ENCODE measurements at places on chromosomes 5 and 9.

DNA sequence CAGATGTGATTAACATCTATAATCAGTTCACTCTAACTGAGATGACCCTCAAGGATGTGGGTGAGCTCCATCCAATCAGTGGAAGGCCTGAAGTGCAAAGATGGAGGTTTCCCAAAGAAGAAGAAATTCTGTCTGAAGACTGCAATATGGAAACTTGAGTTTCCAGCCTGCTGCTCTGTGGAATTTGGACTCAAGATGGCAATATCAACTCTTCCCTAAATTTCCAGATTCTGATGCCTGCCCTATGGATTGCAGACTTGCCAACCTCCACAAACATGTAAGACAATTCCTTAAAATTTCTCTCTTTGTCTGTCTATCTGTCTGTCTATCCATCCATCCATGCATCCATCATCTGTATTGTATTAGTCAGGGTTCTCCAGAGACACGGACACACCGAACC, 85.9 kb downstream of the ICE1 start:
- DNase-seq, result no peak

GRCh38 chr9:106862110-106862820, 701 bp upstream of the ZNF462 start:
- DNase-seq, result peak; percentile 55

DNA sequence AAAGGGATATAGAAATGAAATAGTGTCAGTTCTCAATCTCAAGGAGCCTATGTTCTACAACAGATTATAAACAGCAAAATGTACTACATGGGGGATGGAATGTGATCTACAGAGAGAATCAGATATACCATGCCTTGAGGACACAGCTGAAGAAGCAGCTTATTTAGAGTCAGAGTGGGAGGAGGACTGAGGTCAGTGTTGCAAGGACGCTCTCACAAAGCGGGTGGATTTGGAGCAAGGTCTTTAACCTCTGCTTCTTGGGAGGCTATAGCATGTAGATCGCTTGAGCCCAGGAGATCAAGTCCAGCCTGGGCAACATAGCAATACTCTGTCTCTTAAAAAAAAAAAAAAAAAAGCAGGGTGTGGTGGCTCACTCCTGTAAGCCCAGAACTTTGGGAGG, 32.8 kb upstream of the PLIN2 start:
- peak; percentile 41 for DNase-seq

GRCh38 chr5:32767948-32768467, 56.9 kb downstream of the NPR3 start:
- DNase-seq, result peak; percentile 98

- DNase-seq, result no peak
These were observed 7.9 kb downstream of the GOLM1 start for GRCh38 chr9:86091477-86091876.

DNA sequence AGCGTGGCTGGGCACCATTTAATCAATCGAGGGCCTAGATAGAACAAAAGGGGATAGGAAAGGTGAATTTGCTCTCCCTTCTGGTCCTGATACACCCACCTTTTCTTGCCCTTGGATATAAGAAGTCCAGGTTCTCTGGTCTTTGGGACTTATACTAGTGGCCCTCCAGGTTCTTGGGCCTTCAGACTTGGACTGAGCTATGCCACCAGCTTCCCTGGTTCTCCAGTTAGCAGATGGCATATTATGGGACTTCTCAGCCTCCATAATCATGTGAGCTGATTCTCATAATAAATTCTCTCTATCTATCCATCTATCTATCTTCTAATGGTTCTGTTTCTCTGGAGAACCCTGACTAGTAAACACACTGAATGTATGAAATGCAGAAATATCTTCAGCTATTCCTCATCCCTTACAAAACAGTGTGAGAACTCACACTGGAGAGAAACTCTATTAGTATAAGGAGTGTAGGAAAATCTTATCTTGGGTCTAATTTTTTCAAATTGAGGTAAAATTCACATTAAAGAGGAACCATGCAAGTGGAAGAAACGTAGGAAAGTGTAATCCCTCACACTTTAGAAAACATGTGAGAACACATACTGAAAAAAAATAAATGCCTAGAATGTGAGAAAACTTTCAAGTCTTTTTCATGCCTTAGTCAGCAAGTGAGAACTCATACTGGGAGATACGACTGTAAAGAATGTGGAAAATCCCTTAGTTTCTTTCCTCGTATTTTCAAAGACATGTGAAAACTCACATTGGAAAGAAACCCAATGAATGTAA, 15.5 kb downstream of the PCDHB15 start:
- DNase-seq, result peak; percentile 27

GRCh38 chr9:100739208-100739607, 161.3 kb downstream of the CAVIN4 start:
- no peak for DNase-seq

- no peak for DNase-seq
These were observed 442.7 kb upstream of the CD180 start for GRCh38 chr5:67639313-67639712.

GRCh38 chr5:51095486-51095885, 287.8 kb upstream of the ISL1 start:
- no peak for DNase-seq

- no peak for DNase-seq
These were observed 198.8 kb downstream of the PRELID2 start for GRCh38 chr5:145636371-145636770.

DNA sequence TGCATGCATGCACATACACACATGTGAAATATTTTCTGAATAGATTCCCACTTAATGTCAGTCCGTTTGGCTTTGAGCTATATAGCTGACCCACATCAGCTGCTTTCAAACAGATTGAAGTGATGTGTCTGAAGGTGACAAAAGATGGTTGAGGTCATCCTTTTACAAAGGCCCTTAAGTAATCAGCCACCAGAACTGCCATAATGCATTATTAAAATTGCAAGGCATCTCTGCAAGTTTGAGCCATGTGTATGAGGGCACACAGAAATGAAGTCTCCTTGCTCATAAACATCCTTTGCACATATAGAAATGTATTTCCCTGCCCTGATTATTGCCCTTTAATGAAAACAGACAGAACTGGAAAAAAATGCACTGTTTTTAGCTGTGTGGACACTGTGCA, 1043.0 kb upstream of the C9orf72 start:
- DNase-seq, result no peak

DNA sequence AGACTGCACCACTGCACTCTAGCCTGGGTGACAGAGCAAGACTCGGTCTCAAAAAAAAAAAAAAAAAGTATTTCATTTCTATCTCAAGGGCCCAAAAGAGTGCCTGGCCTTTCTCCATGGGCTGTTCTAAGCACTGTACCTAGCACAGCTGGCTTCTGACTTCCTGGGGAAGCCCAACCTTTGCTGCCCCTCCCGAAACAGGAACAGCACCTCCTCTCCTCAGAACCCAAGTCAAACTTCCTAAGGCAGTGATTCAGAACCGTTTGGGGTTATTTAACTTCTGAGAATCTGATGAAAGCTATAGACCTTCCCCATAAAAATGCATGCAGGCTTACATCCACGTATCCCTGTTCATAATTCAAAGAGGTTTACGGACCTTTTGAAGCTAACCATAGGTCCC, 57.8 kb downstream of the NRG2 start:
- DNase-seq, result no peak

- no peak for DNase-seq
These were observed 1.0 kb upstream of the F2R start for GRCh38 chr5:76714751-76715485.

- DNase-seq, result no peak
These were observed 48.1 kb downstream of the DIAPH1 start for GRCh38 chr5:141570655-141571054.

DNA sequence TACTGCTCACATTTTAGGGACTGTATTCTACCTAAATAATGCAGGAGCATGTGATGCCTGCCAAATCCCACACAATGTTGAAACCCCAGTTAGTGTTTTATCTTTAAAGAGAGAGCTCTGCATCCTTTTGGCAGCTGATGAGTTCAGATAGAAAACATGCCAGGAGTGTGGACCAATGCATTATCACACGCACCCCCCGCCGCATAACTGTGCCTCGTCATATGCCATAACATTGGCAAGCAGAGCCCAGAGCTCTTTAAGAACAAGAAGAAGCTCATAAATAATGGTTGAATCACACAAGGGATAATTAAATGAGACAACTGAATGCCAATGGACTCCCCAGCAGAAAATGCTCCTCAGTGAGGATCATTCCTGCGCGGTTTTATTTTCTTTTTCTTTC, 52.8 kb upstream of the RORB start:
- no peak for DNase-seq

DNA sequence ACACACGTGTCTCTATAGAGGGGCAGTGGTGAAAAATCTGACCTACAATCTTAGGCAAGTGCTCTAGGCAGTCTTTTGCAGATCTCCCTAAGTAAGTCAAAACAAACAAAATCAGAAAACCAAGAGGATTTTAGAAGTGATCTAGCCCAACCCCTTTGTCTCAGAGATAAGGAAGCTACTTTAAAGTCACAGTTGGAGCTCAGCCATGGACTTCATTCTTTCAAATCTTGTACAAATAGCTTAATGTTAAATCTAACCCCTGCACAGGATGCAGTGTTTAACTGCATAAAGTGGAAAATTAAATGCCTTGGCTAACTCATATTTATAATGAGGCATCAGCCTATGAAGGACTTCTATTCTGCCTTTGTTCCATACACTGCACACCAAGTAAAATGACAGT, 135.1 kb upstream of the RFX3 start:
- no peak for DNase-seq

GRCh38 chr9:133564451-133565116, 30.1 kb downstream of the ADAMTSL2 start:
- DNase-seq, result peak; percentile 32

DNA sequence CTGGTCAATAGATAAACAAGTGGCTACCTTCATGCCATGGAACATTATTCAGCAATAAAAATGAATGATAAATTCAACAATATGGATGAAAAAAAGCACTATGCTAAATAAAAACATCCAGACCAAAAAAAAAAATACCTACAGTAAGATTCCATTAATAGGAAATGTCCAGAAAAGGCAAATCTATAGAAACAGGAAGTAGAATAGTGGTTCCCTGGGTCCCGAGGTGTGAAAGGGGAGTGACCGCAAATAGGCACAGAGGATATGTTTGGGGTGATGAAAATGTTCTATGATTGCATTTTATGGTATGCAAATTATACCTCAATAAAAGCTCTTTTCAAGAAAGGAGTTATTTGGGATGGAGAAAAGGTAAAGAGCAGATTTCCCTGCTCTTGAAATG, 3.6 kb upstream of the GPR151 start:
- DNase-seq, result no peak

- no peak for DNase-seq
These were observed 31.5 kb downstream of the GOLGA2 start for GRCh38 chr9:128244091-128244836.

DNA sequence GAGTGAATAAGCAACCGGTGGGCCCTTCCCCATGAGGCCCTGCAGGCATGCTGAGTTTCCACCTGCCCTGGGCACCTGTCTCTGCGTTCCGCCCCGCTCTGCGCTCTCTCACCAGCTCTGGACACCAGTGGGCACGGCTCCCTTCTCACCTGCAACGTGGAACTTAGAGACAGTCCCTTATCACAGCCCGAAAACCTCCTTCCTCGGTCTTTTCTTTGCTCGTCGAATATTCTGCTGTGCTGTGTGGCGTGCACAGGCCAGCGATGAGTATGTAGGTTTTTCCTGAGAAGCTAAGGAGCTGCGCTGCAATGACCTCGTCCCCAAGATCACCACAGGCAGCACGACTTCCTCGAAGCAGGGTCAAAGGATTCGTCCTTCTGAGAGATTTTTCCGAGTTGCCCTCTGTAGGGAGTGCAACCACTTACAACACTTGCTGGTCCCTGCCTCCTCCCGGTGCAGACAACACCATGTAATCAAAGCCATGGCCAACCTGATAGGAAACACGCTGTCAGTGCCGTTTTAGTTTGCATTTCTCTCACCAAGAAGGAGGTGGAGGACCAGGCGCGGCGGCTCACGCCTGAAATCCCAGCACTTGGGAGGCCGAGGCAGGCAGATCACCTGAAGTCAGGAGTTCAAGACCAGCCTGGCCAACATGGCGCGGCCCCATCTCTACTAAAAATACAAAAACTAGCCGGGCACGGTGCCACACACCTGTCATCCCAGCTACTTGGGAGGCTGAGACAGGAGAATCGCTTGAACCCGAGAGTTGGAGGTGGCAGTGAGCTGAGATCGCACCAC, 27.2 kb upstream of the NOTCH1 start:
- DNase-seq, result no peak

Data from amniotic epithelial cell (primary cell).